Activated CD4-positive, alpha-beta T cell treated with anti-CD3 and anti-CD28 coated beads for 1 hour (primary cell): ENCODE measurements at places on chromosomes 7 and 10.

DNA sequence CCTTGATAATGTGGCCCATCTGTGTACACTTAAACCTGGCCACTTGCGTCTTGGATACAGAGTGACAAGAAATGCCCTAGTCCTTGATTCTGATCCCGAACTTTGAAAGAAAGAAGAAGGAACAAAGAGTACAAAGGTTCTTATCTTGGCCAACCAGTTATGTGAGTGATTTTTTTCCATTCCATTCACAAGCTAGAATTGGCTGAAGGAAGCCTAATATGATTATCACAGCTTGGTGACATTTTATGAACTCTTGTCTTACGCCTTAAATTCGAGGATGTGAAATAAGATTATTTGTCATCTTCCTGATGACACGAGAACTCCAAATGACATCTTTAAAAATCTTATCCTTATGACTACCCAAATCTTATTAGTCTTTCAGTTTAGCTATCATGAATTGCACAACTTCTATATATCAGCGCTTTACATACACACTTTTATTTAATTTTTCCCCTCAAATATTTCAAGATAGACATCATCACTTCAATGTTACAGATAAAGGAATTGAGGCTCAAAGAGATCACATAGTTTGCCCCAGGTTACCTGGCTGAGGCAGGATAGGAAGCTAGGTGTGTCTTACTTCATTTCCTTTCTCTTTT lies 13.0 kb upstream of the SP4 start:
- DNase-seq = no peak

DNA sequence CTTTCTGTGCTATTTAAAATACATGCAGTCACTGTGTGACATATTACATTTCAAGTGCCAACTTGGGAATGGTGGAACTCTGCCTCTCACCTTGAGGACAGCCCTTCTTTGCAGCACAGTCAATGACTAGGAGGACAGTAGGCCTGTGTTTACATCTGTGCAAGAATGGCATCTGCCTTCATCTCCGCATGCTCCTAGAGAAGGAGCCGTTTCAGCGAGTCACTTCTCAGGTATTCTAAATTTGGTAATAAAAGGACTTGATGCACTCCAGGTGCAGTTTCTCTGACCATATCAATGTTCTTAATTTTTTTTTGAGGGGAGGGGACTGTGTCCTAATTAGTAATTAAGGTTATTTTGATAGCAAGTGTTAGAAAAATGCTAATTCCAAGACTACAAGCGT lies 128.9 kb downstream of the SDK1 start:
- DNase-seq = no peak

- no peak for DNase-seq
These were observed 50.1 kb downstream of the VWC2 start for GRCh38 chr7:49823566-49823965.

DNA sequence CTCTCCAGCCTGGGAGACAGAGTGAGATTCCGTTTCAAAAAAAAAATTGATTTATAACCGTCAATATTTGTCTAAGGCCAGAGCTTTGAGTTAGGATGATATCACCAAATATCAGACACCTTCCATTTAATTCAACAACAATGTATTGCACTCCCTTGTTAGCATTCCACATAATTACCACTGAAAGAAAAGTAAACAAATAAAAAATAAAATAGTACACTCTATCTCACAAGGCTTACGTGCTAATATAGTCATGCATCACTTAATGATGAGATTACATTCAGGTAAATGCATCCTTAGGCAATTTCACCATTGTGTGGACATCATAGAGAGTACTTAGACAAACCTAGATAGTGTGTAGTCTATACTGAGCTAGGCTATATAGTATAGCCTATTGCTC lies 127.6 kb upstream of the RHOBTB1 start:
- DNase-seq = no peak

- no peak for DNase-seq
These were observed 120.6 kb downstream of the SLIT1 start for GRCh38 chr10:97065128-97065527.

DNA sequence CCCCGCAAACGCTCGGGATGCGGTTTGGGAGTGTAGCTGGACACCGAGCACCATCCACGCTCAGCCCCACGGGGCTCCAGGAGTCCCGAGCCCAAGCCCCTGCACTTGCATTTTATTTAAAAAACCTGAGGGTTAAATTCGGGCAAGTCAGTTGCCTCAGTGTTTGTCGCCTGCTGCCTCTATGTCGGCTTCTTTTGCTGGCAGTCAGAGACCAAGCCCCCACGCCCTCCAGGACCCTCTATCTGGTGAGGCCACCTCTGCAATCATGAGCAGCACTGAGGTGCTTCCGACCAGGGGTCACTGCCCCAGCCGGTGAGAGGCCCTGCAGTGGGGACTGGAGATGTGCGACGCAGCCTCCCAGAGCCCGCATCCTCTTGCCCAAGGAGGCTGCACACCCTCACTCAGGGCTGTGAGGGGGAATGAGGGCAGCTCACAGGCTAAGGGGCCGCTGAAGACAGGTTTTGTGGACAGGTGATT lies 13.3 kb upstream of the ZNF273 start:
- no peak for DNase-seq

GRCh38 chr10:49081547-49082275 lies 33.6 kb downstream of the VSTM4 start:
- DNase-seq = no peak

GRCh38 chr10:133044401-133044811 lies 43.3 kb upstream of the ADGRA1 start:
- DNase-seq = no peak

DNA sequence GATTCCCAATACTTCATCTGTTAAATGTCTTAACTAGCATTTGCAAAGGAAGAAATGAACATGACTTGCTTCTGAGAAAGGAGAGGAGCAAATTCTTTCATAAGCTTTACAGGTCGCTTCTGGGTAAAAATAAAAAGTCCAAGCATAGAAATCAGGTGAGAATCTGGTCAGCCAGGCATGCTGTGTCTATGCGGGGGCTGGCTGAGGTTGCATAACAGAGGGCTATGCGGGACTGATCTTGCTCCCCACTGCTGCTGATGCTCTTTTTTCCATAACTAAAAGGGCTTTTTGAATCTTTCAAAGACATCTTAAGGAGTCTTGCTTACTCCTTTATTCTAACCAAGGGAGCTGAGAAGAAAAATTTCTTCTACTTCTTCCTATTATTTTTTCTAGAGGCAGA lies 92.7 kb upstream of the FGFR2 start:
- no peak for DNase-seq

DNA sequence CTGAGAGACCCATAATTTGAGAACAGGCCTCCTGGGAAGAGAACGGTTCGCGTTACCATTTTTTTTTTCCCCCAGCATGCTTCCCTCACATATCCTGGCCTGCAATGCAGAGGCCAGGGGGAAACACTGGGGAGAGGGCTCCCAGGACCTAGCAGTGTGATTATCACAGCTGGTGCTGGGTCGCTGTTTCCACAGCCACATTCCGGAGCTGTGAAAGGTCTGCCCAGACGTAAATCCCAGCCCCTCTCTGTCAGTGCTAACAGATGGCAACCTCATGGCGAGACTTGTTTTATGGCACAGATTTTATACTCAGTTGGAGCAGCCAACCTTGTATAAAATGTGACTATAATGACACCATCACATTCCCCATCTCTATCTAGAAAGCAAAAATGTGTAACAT lies 150.5 kb downstream of the PLXDC2 start:
- DNase-seq = no peak

DNA sequence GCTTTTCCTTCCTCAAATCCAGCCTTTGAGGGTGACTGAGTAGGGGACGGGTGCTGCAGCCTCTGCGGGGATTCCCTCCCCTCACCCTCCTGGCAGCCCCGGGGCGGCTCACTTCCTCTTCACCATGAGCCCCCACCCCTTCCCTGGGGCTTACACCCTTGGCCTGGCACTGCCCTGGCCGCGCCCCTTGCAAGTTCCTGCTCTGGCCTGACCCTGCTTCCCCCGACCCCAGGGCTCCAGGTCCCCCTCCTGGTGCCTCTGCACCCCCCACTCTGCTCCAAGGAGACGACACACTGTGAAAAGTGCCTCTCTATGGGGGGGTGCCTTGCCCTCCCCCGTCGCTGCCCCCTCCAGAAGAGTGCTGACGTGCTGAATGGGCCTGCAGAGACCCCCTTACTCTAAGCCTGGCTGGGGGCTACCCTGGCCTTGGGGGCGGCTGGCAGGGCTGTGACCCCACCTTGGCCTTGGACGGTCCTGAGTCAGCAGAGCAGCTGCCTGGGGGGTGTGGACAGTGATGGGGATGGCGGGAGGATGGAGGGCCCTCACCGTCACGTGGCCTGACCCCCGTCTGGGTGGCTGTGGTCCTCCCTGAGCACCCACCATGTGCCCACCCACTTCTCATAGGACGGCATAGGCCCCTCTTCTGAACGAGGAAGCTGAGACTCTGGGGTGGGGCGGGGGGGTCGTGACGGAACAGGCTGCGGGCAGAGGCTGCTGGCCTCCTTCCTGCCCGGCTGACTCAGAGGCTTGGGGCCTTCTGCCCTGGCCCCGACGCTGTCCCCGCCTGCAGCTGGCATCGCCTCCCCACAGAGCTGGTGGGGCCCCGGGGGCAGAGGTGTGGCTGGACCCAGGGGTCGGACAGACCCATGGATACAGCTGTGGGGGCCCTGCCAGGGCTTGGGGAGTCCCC lies 9.8 kb downstream of the LFNG start:
- no peak for DNase-seq

- no peak for DNase-seq
These were observed 29.1 kb upstream of the FAM20C start for GRCh38 chr7:163298-163695.

DNA sequence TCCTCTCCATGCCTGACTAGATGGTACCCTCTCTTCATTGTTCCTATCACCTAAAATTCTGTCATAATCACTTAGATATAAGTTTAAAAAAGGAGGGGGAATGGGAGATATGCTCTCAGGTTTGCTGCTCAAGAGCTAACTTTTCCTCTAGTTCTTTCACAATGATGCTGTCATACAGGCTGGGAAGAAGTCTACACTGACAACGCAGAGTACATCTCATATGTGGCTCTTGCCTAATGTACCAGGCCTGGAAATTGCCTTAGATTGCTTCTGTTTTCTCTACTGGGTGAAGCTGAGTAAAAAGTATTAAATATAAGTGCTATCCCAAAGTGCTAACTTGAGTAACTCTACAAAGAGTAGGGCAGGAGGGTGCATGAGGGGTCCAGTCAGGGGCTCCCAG lies 43.8 kb upstream of the BET1 start:
- no peak for DNase-seq

DNA sequence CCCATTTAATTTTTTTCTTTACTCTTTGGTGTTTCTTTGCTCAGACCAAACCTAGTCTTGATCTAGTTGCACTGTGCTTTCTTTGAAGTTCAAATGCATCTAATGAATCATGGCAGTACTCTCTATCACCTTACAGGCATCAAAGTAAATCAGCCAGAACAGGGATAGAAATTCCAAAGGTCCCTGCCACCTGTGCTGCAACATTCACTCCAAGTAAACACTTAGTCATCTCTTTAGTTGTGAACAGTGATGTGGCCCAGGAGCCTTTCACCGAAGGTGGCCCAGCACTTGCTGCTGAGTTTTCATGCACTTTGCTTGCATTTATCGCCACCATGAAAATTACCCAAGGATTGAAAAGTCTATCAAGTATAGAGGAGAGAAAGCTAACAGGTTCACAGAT lies 314.1 kb upstream of the ETV1 start:
- no peak for DNase-seq

GRCh38 chr10:21668831-21669230 lies 134.8 kb downstream of the MLLT10 start:
- no peak for DNase-seq

DNA sequence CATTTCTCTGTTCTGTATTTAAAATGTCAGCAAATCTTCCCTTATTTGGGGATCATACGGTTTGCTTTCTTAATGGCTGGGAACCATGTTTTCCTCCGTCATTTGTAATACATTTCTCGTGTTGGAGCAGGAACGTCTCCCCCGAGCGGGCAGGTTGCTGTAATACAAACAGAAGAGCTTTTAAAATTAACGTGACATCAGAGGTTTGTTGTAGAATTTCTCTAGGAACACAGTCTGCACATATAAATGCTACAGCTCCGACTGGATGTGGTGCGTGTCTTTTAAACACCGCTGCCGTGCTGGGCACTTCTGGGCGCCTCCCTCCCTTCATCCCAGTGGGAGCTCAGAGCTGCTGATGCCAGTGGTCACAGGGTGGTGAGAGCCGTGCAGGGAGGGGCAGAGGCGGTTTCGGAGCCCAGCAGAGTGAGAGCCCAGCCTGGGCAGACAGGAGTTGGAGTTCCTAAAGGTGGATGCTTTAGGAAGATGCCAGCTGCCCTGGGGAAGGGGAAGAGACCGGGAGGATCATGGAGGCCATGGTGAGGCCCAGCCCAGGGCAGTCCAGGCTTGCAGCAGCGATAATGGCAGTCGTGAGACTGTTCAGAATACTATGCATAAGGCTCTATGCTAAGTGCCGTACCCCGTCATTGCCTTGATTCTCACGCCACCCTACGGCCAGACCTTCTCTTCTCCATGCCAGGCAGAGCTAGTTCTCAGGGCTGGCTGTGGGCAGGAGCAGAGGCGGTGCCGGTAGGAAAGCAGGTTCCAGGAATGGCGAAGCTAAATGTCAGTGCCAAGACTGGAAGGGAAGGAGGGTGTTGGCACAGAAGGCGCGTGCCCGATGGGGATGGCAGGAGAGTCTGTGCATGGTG lies 96.2 kb downstream of the GLRX3 start:
- DNase-seq = no peak

DNA sequence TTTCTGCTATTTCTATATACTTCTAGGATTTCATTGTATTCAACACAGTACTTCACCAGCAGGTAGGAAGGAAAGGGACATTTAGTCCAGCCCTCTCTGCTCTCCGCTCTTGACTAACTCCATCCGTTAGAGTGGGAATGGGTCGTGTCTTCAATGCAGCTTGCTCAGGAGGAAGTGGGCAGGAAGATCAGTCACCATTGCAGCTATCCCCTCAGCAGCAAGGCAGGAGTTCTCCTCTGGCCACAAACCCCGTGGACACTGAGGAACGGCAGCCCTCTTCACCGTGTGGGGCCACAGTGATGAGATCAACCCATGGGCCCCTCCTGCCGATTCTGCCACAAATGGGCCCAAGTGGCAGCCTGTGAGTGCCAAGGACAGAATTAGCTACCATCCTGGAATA lies 30.2 kb upstream of the IKZF1 start:
- DNase-seq = no peak

DNA sequence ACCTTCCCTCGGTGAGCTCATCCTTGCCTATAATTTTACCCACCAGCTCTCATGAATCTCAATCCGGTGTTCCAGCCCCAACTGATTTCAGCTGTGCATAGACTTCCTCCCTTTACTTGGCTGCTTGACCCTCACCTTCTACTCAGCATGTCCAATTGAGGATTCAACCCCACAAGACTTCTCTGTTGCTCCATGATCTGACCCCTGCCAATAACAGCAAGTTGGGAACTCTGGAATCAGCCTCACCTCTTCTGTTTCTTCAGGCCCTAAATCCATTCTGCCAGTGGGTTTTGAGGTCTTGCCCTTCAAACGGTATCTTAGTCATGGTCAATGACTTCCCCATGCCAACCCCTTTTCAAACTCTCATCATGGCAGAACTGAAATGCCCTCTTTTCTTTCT lies 390.4 kb downstream of the CALN1 start:
- no peak for DNase-seq

DNA sequence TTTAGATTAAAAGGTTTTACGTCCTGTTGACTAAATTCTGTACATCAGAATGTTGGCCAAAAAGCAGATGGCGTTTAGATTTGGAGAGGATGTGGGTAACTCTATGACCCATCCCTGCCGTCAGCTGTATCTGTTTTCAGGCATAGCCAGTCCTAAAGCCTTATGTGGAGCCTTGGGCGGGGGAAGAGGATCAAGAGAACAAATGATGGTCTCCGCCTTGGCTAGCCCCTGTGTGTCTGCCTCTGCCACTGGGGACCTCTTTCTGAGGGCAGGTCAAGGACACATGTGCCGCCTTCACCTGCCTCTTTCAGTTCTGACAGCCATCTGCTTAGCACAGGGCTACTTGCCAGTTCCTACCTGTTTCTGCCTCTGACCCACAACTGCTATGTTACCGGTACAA lies 24.1 kb downstream of the PDSS1 start:
- no peak for DNase-seq
